T1000 (cell line): ENCODE measurements at places on chromosomes 4 and X.

DNA sequence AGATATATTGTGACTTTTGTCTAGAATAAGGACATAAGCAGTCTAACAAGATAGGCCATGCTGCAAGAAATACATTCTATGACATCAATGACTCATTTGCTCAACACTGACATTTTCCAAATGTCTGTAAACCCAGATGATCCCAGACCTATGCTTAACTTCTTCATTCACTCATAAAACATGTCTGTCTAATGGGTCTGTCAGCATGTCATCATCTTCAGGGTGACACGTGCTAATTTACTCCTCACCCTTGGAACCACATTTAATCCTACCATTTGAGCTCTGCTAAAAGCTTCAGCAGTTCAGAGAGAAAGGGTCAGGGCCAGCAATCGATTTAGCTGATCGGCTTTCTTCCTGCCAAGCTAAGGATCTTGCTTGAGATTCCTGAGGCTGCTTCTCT lies 109.4 kb upstream of the MAP3K15 start:
- DNase-seq, result no peak

DNA sequence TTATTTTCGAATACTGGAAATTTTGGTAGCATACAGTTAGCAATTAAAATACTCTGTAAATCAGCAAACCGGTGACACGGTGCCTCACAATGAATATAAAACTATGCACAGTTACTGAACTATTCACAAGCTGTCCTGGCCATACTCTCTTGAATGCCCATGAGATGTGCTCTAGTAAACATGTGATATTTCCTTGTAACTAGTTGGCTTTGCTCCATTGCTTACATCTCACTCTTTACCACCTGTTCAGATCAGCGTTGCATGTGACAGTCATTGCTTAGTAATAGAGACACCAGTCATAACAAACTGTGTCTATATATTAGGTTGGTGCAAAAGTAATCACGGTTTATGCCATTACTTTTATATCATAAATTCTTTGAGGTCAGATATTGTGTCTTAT lies 897.9 kb upstream of the FTHL17 start:
- no peak for DNase-seq

GRCh38 chr4:7759216-7759615 lies 180.4 kb downstream of the AFAP1 start:
- DNase-seq, result no peak

GRCh38 chr4:3315566-3315965 lies 22.7 kb downstream of the RGS12 start:
- no peak for DNase-seq

- DNase-seq, result no peak
Observed at GRCh38 chr4:122163301-122163700, 11.2 kb downstream of the BLTP1 start.

DNA sequence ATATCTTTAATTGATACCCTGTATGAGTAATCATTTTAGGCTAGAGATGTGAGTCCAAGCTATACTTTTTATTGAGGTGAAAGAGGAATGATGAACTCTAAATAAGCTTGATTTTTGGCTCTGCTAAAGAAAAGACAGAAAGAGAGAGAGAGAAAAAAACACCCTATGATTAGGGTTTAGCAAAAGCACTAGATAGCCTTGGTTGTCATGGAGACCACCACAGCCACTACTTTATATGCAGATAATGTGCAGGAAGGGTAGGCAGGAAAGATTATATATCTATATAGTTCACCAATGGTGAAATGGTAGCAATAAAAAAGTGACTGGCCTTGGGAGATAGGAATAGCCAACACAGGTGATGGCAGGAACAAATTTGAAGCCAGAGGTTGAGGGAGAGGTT lies 69.9 kb upstream of the CAMK2D start:
- DNase-seq, result no peak

GRCh38 chrX:3362956-3363355 lies 16.5 kb upstream of the MXRA5 start:
- DNase-seq, result no peak

DNA sequence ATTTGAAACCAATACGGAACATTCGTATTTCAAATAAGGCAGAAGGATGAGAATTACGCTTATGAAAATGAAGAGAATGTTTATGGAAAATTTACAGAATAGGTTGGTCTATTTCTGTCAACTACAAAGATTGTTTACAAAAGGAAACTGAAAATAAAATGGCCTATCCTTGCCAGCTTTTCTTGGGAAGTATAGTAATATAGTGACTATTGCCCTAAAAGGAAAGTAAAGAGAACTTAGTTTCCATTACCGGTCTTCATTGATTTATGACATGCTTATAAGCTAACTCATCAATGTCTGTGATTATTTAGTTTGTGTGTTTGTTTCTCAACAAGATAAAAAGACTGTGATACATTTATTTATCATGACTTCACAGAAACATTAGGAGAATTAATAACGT lies 2.9 kb upstream of the SPRY1 start:
- DNase-seq, result no peak

DNA sequence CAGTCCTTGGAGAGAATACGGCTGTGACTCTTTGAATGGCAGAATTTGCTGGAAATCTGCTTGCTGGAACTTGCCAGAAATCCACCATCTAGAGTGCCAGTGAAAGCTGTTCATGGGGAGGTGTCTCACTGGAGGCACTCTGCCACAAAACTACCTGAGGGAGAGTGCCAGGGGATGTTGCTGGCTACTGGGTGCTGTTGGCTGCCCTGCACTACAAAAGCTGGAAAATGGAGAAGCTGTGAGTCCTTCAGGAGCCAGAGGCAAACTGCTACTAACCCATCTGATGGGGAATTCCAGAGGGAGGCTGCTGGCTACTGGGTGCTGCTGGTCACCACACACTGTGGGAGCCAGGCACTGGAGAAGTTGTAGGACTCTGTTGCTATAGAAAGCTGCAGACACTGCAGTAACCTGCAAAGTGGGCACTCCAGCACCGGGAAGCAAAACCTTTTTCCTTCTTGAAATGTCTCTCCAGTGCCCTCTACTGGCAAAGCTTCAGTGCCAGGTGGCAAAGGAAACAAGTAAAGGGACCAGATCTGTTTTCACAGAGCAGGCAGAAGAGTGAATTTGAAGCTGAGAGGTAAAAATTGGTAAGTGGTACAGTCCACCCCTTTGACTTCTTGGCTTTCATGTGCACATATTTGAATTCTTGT lies 47.8 kb upstream of the HSD17B10 start:
- peak; percentile 19 for DNase-seq

DNA sequence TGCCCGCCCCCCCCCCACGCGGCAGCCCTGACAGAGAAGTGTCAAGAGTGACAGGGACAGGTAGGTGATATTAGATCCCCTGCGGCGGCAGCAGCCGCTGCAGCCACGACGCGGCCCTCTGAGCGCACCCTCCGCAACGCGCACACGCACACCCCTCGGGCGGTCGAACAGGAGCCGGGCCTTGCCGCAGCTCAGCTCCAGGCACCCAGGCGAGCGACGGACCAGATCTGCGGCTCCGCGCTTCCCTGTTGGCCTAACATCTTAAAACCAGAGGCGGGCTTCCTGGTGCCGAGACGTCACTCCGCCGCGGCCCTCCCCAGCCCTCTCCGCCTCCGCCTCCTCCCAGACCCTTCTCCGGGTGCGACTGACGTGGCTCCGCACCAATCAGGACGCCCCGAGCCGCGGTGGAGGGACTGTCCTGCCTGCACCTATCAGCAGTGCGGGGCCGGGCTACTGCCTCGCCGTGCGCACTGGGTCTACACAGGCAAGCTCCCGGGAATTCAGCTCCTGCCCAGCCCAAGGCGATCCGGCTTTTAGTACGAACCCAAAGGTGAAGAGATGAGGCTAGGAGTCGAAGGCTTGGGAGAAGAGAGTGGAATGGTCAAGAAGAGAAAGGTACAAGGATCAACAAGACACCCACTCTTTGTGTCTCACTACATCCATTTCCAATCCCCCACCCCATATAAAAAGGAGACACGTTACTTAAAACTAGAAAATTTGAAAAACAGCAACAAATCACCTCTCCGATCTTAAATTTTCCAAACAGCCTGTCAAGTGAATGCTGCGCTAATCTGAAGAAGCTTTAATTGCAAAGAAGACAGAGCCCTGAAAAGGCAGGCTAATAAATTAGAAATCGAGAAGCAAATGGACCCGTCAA lies at the start of gene PITX2:
TSS of gene PITX2 (minus strand) at position 237 of the 877 bp plus-strand sequence. CDS start 617 bp downstream, outside the sequence.
- DNase-seq, result peak; percentile 97

DNA sequence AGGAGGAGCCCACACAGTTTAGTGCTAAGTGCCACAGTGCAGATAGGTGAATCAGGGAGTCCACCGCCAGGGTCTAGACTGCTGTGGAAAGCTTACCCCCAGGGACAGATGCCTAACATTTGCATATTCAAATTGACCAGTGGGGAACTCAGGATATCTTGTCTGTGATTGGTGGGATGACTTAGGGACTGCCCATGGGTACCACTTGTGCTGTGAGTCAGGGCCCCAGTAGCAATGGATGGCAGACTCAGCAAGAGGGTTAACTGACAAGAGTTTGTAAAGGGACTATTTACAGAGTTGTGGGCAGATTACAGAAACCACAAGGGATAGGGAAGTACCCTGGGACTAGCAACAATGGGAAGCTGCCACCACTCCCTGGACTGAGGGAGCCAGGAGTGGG lies 282.1 kb downstream of the BCOR start:
- DNase-seq, result peak; percentile 9

DNA sequence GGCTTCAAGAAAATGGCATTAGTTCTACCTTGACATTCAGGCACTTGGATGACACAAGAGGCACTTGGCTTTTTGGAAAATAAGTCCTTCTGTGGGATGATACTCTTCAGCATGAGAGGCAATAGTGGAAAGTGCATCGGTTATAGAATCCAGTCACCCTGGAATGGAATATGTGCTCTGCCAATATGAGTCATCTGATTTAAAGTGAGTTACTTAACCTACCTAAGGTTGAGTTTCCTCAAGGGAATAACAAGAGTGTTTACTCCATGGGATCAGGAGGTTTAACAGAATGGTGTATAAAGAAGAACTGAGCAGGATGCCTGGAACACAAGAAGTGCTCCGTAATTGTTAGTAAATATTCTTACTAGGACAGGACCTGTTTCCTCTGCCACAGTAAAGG lies 10.7 kb downstream of the SLC39A8 start:
- DNase-seq, result no peak

- DNase-seq, result no peak
Observed at GRCh38 chrX:114584375-114584943, 573 bp downstream of the HTR2C start.

DNA sequence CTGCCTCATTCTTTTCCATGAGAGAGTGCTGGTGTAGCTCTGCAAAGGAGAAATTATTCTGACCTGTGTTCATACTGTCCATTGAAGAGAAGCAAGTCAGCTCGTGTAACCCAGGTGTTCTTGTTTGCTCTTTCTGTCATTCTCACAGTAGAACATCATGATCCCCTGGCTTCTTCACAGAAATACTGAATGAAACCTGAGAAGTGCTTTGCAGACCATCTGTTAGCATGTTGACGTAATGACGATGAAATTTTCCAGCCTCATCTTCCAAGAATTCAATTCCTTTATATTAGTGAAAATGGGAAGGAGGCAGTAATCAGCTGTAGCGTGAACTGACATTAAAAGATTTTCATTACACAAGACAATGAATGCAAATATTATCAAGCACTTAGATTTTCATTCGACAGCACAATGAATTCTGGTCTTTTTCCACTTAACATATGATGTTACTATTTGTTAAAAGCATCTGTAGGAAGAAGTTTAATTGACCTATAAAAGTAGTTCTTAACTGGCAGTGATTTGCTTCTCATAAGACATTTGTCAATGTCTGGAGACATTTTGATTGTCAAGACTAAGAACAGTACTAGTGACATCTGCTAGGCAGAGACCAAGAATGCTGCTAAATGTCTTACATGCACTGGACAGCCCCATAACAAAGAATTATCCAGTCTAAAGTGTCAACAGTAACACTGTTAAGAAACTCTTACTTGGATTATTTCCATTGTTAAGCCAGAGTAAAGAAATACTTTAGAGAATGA lies 246.3 kb downstream of the BANK1 start:
- DNase-seq, result no peak

DNA sequence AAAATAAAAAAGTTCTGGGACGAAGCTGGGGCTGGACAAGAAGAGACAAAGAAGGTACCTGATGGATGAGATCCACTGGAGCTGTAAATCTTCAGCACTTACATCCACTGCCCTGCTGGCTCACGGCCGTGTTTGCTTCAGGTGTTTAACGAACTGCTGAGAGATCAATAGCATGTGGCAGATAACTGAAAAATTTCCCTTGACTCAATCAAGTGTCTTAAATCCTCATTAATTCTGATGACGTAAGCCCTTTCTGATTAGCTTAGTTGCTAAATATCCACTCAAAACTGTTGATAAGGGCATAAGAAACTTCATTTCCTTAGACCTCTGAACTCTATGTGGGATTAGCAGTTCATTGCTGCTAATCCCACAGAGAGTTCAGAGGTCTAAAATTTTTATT lies 354.2 kb upstream of the HS3ST1 start:
- no peak for DNase-seq

DNA sequence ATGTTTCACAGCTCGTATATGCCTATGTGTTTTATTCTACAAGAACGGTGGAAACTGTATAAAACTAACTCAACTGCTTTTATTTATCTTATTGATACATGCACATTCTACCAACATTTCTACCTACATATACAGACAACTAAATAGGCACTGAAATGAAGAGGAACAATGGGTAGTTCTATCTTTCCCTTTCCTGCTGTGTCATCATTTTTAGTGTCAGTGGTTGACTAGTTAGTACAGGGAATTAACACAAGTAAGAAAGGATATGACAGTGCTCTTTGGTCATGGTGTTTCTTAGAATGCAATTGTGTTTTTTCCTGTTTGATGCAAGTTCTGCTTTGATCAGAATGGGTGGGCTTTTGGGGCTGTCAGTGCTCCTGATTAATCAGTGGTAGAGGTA lies 293.8 kb upstream of the CTSO start:
- no peak for DNase-seq

- DNase-seq, result no peak
Observed at GRCh38 chrX:13695601-13696115, 6.7 kb downstream of the RAB9A start.

GRCh38 chr4:162952232-162952631 lies 214.5 kb downstream of the NAF1 start:
- no peak for DNase-seq

- DNase-seq, result no peak
Observed at GRCh38 chrX:68728186-68728585, 80.7 kb downstream of the STARD8 start.

GRCh38 chr4:8920289-8920965 lies 48.8 kb upstream of the HMX1 start:
- DNase-seq, result no peak

DNA sequence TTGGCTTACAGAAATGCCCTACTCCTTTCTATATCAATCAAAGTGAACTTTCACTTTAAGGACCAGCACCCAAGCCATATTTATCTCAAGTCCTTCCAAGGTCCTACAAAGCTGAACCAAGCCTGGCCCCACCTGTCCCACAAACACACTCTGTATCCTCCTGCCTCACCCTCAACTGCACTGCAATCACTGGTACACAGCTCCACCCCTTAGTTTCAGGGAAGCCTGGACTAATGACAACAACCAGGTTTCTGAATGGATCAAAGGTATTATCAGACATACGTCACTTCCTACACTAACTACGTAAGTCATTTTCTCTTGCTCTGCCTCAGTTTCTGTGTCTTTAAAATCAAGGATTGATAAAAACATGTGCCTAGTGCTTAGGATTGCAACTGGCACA lies 205.6 kb upstream of the HS3ST1 start:
- no peak for DNase-seq

GRCh38 chrX:18151157-18151556 lies 69.5 kb downstream of the BEND2 start:
- DNase-seq, result no peak
